Activated naive CD4-positive, alpha-beta T cell treated with anti-CD3 and anti-CD28 coated beads, Interleukin-2, amount 10 ng/mL, durations not matched to agents 7 days and 5 days (primary cell): ENCODE measurements at places on chromosomes 6 and 20.
A peak's percentile ranks its signal among the peaks of the same experiment; 100 is the strongest.

GRCh38 chr6:137775227-137775626 lies 91.8 kb upstream of the TNFAIP3 start:
- H3K27ac ChIP-seq: no peak overlapping the region
- no peak overlapping the region for H3K4me3 ChIP-seq
- H3K4me1 ChIP-seq: no peaks in the 10 kb centered on the region

GRCh38 chr6:55250400-55250799 lies 76.1 kb downstream of the HCRTR2 start:
- no peak for DNase-seq
- no peak overlapping the region for H3K4me3 ChIP-seq
- H3K27ac ChIP-seq: no peak overlapping the region
- H3K36me3 ChIP-seq: no peaks in the 10 kb centered on the region
- no peaks in the 10 kb centered on the region for H3K27me3 ChIP-seq

DNA sequence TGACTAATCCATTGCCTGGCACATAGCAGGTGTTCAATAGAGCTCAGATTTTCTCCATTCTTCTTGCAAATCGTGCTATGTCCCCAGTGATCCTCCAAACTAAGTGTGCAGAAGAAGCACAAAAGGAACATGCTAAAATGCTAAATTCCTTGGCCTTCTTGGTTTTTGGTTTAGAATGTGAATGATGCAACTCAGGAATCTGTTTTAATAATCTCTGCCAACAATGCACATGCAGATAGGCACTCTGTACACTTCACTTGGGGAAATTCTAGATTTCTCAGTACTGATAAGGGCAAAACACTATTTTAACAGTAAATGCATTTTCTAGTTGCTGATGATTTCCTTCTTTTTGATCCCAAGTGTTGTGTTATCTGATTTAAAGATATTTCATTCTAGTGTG lies 35.2 kb downstream of the SLC22A1 start:
- H3K27me3 ChIP-seq: peaks cover 16% of the 10 kb centered on the region
- no peak overlapping the region for H3K27ac ChIP-seq
- no peak overlapping the region for H3K4me3 ChIP-seq
- H3K4me1 ChIP-seq: no peaks in the 10 kb centered on the region
- H3K36me3 ChIP-seq: no peaks in the 10 kb centered on the region

- H3K27me3 ChIP-seq: peaks cover 10% of the 10 kb centered on the region
- H3K4me3 ChIP-seq: no peak overlapping the region
- peaks cover 9% of the 10 kb centered on the region for H3K36me3 ChIP-seq
- no peak for DNase-seq
Measured at GRCh38 chr6:31142361-31142761, 3.5 kb upstream of the PSORS1C2 start.

DNA sequence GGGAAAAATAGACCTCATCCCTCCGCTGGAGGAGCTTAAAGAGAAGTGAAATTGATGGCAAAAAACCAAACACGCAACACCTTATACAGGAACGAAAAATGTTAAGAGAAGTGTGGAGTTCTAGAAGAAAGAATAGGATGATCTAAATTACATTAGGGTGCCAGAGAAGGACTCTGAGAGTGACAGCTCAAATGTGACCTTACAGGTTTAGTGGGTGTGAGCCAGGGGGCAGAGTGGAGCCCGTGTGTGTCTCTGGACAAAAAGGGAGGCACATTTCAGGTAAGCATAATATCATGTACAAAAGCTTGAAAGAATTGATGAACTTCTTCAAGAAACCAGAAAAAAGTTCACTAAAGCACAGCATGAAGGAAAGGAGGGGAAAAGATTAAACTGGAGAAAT lies 20.8 kb downstream of the HLA-DRA start:
- H3K27me3 ChIP-seq: peaks cover 54% of the 10 kb centered on the region
- H3K36me3 ChIP-seq: no peaks in the 10 kb centered on the region
- H3K4me3 ChIP-seq: no peak overlapping the region
- H3K4me1 ChIP-seq: peaks cover 3% of the 10 kb centered on the region
- no peak overlapping the region for H3K27ac ChIP-seq

GRCh38 chr20:21607971-21608725 lies 94.3 kb upstream of the NKX2-2 start:
- no peak overlapping the region for H3K4me3 ChIP-seq
- H3K27ac ChIP-seq: no peak overlapping the region
- no peak for DNase-seq
- H3K27me3 ChIP-seq: peaks cover 3% of the 10 kb centered on the region

- H3K4me1 ChIP-seq: peaks cover 29% of the 10 kb centered on the region
- DNase-seq: no peak
- H3K36me3 ChIP-seq: peaks cover 12% of the 10 kb centered on the region
- H3K27me3 ChIP-seq: no peaks in the 10 kb centered on the region
Measured at GRCh38 chr6:87197547-87197946, 42.2 kb downstream of the ZNF292 start.

DNA sequence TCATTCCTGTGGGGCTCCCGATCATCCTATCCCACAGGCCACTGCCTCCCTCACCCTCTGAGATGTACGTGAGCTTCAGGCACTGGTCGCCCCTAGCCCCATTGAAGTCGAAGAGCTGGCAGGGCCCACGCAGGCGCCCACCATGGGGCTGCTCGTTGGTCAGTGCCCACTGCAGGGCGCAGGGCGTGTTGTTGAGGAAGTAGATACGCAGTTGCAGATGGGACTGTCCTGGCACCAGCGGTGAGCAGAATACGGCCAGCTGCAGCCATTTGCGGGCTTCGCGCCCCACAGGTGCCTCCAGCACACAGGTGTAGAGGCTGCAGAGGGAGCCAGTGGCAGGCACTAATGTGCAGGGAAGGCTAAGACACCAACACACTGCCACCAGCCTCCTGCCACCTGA lies 6.2 kb downstream of the UNC5CL start:
- H3K36me3 ChIP-seq: no peaks in the 10 kb centered on the region
- H3K27ac ChIP-seq: no peak overlapping the region
- peaks cover 12% of the 10 kb centered on the region for H3K4me1 ChIP-seq
- no peak for DNase-seq
- no peak overlapping the region for H3K4me3 ChIP-seq
- peaks cover 4% of the 10 kb centered on the region for H3K27me3 ChIP-seq

- no peak overlapping the region for H3K4me3 ChIP-seq
- DNase-seq: no peak
- H3K36me3 ChIP-seq: peaks cover 55% of the 10 kb centered on the region
- H3K27ac ChIP-seq: no peak overlapping the region
Measured at GRCh38 chr6:144847916-144848315, 562.8 kb downstream of the UTRN start.

GRCh38 chr20:23662276-23662870 lies 24.6 kb upstream of the CST3 start:
- peaks cover 4% of the 10 kb centered on the region for H3K27me3 ChIP-seq
- no peaks in the 10 kb centered on the region for H3K4me1 ChIP-seq
- no peak for DNase-seq
- H3K27ac ChIP-seq: no peak overlapping the region
- H3K4me3 ChIP-seq: no peak overlapping the region
- no peaks in the 10 kb centered on the region for H3K36me3 ChIP-seq

GRCh38 chr20:18514127-18514526 lies 6.4 kb downstream of the SEC23B start:
- no peak overlapping the region for H3K4me3 ChIP-seq
- no peaks in the 10 kb centered on the region for H3K27me3 ChIP-seq
- H3K36me3 ChIP-seq: peaks cover 38% of the 10 kb centered on the region
- H3K4me1 ChIP-seq: peaks cover 40% of the 10 kb centered on the region

DNA sequence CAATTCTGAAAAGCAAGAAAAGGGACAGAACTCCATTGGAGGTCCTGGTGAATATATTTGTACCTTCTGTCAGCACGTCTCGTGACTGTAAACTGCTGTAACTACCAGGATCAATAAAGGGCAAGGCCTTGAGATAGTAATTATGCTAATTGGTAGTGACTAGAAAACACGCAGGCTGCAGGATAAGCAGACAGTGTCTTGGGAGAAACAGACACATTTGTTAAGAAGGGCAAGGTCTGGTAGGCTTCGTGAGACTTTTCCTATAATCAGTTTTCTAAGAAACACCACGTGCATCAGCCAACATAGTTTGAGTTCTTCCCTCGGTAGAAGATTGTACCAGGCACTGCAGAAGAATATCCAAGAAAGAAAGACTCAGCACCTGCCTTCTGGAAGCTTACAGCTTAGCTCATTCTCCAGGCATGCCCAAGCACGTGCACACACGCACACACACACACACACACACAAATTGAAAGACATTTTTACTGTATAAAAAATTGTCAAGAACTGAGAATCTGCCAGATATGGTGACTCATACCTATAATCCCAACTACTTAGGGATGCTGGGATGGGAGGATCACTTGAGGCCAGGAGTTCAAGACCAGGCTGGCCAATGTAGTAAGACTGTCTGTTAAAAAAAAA lies 167.0 kb upstream of the SASH1 start:
- H3K4me1 ChIP-seq: no peaks in the 10 kb centered on the region
- no peak for DNase-seq
- no peaks in the 10 kb centered on the region for H3K36me3 ChIP-seq
- H3K27me3 ChIP-seq: peaks cover 5% of the 10 kb centered on the region
- H3K4me3 ChIP-seq: no peak overlapping the region

DNA sequence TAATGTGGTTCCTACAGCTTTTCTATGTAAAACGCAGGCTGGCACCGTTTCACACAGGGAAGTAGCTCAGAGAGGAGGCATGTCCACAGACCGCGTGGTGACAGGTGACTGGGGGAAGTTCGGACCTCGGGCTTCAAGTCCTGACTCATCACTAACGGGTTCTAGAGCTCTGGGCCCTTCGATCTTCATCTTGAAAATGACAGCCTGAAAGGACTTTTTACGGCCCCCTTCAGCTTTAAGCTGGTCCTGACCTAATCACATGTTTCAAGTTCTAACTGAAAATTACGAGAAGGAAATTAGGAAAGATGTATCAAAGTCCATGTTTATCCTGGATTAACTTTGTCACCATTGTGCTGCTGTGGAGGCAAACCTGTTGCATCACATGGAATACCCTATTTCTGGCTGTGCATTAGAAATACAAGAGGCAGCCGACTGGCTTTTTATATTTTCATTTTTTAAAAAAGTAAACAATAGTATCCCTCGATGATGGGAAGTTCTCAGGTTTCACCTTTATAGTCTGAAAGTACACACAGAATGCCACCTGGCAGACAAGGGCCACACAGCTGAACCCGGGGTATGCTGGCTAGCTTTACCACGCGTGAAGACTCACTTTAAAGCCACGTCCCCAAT lies 2.0 kb downstream of the MAN1A1 start:
- H3K36me3 ChIP-seq: no peaks in the 10 kb centered on the region
- no peaks in the 10 kb centered on the region for H3K27me3 ChIP-seq
- H3K4me3 ChIP-seq: peak overlapping the region; percentile 69

GRCh38 chr20:32449057-32449889 lies 91.1 kb downstream of the ASXL1 start:
- H3K27me3 ChIP-seq: no peaks in the 10 kb centered on the region

GRCh38 chr6:1930356-1930755 lies 315.0 kb downstream of the GMDS start:
- H3K4me3 ChIP-seq: no peak overlapping the region
- H3K4me1 ChIP-seq: no peaks in the 10 kb centered on the region
- H3K36me3 ChIP-seq: peaks cover 7% of the 10 kb centered on the region
- no peaks in the 10 kb centered on the region for H3K27me3 ChIP-seq
- DNase-seq: no peak

DNA sequence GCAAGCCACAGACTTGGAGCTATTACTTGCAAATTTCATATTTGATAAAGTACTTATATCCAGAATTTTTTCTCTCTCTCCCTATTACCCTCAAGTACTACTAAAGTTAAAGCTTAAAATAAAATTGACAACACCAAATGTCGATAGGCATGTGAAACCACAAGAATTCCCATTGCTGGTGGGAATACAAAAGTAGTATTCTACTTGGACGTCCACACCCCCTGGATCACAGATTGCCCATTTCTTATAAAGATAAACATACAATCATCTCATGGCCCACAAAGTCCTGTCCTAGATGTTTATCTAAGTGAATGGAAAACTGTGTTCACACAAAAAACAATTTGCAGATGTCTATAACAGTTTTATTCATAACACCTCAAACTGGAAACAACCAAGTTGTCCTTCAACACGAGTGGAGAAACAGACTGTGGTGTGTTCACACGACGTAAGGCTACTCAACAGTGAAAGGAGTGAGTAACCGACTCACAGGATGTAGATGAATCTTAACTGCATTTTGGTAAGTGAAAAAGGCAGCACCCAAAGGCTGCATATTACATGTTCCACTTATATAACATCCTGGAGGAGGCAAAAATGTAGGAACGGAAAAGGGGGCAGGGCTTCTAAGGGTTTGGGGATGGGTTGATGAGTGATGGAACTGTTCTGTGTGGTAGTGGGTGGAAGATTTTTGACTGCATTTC lies 297.4 kb downstream of the THBS2 start:
- H3K4me1 ChIP-seq: no peaks in the 10 kb centered on the region
- no peak overlapping the region for H3K4me3 ChIP-seq
- DNase-seq: no peak
- H3K27ac ChIP-seq: no peak overlapping the region
- peaks cover 4% of the 10 kb centered on the region for H3K27me3 ChIP-seq
- no peaks in the 10 kb centered on the region for H3K36me3 ChIP-seq

- no peak overlapping the region for H3K4me3 ChIP-seq
- peaks cover 7% of the 10 kb centered on the region for H3K27me3 ChIP-seq
- H3K36me3 ChIP-seq: no peaks in the 10 kb centered on the region
Measured at GRCh38 chr6:39375405-39375804, 52.9 kb upstream of the KCNK16 start.

DNA sequence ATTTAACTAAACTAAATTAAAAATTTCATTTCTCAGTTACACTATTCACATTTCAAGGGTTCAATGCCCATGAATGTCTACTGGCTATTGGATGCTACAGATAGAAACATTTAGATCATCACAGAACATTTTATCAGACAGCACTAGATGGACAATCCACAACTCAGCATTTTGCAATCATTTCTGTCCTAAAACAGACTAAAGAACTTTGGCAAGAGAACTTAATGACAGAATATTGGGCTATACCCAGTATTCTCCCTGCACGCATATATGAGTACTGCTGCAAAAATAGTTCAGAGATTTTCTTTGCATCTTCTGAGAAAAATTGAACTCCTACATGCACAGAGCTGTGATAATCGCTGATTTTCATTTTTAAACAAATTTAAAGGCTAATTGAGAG lies 36.1 kb upstream of the FBXO30 start:
- H3K4me3 ChIP-seq: no peak overlapping the region
- no peak overlapping the region for H3K27ac ChIP-seq
- no peaks in the 10 kb centered on the region for H3K4me1 ChIP-seq
- no peaks in the 10 kb centered on the region for H3K36me3 ChIP-seq

GRCh38 chr6:18070486-18070885 lies 52.0 kb downstream of the NHLRC1 start:
- H3K27ac ChIP-seq: no peak overlapping the region
- H3K27me3 ChIP-seq: peaks cover 6% of the 10 kb centered on the region
- no peak overlapping the region for H3K4me3 ChIP-seq
- H3K36me3 ChIP-seq: no peaks in the 10 kb centered on the region

DNA sequence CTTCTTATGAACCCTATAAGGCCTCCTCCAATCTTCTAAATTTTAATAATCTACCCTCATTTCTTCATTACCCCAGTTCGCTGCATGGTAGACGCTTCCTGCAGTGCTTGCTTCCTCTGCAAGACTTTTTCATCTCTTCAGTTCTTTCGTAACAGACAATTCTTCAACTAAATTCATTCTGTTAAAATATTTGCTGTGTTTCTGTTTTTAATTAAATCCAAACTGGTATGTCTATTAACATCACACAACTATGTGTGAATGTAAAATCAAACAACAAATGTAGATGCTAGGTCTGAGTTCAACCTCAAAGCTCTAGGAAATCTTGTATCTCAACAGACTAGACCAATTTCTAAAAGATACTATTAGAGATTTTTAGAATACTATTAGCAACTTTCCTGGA lies 199.3 kb downstream of the RNGTT start:
- H3K4me1 ChIP-seq: no peaks in the 10 kb centered on the region
- H3K36me3 ChIP-seq: peaks cover 4% of the 10 kb centered on the region
- no peak for DNase-seq
- H3K27ac ChIP-seq: no peak overlapping the region
- no peaks in the 10 kb centered on the region for H3K27me3 ChIP-seq
